ENCODE measurements at places on chromosomes 12 and 14. TPM values are rescaled to one million over a fixed set of nuclear protein-coding genes. Genes with fewer than 3 reads are reported as not detected.
A peak's percentile ranks its signal among the peaks of the same experiment; 100 is the strongest.

RBP5 gene
- total RNA-seq: not detected

LMNTD1 gene
- 0.13 TPM for total RNA-seq

CCDC177 gene
- total RNA-seq: not detected

GLS2 gene
- not detected for total RNA-seq

CYP46A1 gene
- total RNA-seq: 0.22 TPM

TAS2R42 gene
- total RNA-seq: not detected

DNA sequence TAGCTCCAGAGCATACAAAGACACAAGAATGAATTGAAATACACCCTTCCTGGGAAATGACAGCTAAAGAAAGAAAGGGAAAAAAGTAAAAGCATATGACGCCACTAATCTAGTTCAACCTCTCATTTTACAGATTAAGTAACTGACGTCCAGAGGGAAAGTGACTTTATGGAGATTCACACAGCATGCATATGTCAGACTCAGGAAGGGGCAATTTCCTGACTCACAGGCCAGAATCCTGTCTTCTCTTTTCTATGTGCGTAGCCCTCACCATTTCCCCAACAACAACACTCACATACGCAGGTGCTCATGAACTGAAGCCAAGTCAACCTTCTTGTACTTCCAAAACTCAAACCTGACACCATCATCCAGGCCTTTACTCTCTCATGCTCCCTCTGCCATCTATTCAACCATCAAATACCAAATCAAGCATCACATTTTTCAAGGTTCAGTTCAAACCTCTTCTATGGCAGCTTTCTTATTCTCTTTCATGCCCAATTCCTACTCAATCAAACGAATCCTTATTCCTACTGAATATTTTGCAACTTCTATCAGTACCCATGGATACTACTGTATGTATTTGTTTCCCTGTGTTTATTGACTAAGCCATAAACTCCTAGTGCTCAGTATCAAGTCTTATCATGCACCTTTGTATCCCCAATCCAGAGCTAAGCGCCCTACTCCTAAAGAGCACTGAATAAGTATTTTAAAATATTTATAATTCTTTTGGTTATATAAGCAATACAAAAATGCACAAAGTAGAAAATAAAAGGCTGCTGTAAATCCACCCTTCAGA, 52.8 kb downstream of the STXBP6 start:
- DNase-seq: no peak

DNA sequence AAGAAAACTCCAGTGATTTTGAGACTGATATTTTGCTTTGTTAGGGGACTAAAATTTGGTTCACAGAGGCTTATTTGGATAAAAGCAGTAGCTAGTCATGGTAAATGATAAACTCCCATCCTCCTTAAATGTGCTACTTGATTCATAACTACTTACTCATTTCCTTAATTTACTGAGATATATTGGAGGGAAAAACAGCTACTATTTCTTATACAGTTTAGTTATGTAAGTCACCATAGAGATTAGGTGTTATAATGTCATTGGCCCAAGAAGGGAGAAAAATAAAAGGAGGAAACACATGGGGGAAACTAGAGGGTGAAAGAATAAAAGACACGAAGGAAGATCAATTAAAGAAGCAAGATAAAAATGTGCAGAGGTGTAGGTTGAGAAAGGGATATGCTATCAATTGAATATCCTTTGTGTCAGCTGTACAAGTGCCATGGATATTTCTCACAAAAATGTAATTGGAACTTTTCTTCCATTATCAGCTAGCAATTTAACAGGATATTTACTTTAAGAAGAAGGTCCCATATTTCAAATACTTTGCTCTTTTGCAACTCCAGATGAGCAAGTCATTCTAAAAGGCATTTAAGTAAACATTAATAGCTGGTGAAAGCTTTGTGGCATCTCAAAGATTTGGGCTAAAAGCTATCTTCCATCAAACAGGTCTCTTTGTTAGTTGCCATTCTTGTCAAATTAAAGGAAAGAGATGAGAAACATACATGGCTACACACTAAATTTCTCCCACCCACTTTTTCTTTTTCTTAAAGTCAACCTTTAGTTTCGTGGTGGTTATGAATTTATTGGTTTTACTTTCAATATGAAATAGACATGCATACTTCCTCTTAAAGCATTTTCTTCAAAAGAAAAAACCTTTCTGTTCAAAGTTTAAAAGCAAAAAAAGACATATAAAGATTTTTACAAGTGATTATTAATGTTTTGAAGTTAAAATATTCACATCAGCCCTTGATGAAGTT, 439.5 kb downstream of the CCER1 start:
- DNase-seq: peak; percentile 40

DNA sequence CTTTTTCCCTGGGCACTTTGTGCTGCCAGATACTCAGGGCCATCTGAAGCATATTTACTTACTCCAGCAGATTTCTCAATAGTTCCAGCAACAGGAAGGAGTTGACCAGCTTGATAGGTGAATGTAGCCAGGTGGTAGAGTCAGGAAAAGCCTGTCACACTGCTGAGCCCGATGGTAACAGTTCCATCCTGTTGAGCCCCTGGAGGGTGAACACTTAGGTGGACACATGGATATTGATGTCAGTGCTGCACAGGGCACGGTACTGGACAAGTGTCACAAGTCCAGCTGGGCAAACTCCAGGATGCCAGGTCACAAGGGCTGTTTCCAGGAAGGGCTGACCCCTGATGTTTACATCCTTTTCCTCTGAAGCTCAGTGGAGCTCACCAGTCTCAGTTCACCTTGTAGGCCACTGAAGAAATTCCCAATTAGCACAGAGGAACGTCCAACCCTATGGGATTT, 2.3 kb upstream of the SMOC1 start:
- no peak for DNase-seq

- no peak for DNase-seq
Measured at GRCh38 chr12:71164568-71165197, 6.9 kb upstream of the TSPAN8 start.

DNA sequence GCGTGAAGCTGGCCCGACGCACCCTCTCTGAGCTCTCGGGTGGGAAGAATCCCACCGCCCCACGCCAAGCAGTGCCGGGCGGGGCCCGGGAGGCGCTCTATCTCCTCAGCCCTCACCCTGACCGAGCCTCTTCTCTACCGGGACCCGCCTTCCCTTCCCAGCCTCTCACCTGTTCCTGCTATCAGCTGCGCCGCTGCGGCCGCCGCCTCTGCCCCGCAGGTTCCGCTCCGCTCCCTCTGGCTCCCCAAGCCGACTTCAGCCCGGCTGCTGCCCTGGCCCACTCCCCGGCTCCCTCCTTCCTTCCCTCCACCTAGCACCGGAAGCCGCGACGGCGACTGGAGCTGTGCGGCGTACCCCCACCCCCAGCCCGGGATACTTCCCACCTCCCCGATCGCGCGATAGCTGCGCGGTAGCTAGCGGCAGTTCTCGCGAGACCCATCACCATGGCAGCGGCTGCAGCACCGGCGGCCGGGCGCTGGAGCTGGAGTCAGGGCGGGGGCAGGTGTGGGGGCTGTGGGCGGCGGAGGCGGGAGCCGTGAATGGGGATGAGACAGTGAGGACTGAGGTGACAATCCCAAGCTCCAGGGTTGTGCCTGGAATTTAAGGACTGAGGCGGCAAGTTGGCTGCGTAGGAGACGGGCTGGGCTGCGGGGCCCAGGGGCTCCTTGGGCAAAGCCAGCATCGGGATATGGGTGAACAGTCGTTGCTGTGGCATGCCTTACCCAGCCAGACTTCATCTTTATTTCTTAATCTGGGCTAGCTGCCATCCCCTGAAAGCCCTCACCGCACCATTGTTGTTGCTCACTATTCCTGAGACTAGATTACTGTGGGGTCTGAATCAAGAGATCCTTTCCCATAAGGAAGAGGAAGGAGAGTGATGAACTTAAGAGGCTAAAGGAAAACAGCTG, at the start of gene ARF3:
TSS of gene ARF3 (minus strand) at position 347 of the 908 bp plus-strand sequence. CDS start 16,392 bp downstream, outside the sequence.
- peak; percentile 98 for DNase-seq

DNA sequence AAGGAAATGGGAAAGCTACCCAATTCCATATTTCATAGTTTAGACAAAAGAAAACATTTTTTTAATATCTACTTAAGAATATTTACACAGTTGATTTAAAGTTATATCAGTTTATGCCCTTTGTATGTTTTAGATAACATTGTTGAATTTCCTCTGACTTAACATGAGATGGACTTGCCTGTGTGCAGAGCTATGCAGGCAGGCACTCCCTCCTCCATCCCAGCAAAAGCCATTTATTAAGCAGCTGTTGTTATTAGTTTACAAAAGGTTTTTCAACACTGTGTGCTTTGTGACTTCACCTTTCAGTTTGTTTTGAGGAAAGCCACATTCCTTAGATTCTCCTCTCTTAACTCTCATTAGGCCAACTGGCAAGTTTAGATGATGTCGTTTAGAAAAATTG, 337.5 kb upstream of the PDE3A start:
- no peak for DNase-seq

DNA sequence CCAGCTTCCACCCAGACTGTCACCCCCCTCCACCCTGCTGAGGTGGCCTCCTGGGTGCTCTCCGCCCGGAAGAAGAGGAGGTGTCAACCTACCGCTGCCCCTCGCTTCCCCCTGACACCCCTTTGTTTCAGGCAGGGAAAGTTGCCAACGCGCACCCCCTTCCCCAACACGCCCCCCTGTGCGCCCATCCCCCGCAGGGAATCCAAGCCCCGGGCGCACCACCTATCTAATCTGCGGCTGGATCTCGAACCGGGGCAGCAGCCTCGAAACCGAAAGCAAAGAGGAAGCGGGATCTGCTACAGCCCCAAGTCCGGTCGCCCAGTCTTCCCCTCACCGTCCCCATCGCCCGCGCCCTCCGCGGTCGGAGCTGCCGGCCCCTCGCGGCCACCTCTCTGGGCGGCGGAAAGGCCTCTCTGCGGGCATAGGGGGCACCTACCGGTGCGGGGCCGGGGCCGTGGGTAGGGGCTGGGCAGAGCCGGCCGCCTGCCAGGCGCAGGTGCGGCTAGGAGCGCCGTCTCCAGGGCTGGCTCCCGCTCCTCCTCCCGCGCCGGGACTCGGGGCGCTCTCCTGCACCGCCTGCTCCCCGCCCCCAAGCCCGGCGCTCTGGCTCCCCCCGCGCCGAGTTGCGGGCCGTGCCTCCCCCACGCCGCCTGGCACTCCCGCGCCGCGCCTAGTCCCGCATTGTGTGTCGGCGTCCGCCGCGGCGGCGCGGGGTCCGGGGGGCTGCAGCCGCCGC, 18.3 kb upstream of the PLEKHH1 start:
- DNase-seq: peak; percentile 76

- no peak for DNase-seq
Measured at GRCh38 chr12:19014240-19014639, 115.3 kb upstream of the PLEKHA5 start.

DNA sequence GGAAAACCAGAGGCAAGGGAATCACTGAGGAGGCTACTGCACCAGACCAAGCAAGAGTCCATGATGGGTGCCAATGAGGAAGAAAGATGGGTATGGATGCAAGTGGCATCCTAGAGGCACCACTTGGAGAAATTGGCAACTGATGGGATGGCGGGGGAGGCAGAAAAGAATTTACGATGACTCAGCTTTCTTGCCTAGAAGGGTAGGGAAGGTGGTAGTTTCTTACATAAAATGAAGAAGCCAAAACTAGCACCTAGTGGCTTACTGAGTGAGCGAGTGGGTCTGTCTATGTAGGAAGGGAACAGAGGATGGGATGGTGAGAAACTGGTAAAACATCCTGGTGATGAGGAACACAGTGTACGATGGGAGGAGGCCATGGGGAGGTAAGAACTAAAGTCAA, 80.8 kb downstream of the CIT start:
- no peak for DNase-seq

DNA sequence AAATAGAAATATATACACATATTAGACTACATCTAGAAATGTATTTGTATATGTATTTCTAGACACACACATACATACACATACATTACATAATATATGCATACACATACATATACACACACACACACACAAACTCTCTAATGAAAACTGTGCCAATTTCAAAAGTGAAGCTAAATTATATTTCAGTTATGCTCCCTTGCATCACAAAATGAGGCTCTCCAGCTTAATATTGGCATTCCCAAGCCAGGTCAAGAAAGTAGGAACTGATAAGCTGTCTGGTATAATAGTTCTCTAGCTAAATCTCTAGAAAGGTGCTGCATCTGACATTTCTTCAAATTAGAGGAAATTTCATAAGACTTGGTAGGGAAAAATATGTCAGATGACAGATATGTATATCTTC, 56.9 kb downstream of the GARIN6 start:
- no peak for DNase-seq

GRCh38 chr12:4579305-4580102, 17.5 kb downstream of the DYRK4 start:
- DNase-seq: peak; percentile 47

- peak; percentile 63 for DNase-seq
Measured at GRCh38 chr14:22484632-22485031, 104.4 kb downstream of the DAD1 start.

DNA sequence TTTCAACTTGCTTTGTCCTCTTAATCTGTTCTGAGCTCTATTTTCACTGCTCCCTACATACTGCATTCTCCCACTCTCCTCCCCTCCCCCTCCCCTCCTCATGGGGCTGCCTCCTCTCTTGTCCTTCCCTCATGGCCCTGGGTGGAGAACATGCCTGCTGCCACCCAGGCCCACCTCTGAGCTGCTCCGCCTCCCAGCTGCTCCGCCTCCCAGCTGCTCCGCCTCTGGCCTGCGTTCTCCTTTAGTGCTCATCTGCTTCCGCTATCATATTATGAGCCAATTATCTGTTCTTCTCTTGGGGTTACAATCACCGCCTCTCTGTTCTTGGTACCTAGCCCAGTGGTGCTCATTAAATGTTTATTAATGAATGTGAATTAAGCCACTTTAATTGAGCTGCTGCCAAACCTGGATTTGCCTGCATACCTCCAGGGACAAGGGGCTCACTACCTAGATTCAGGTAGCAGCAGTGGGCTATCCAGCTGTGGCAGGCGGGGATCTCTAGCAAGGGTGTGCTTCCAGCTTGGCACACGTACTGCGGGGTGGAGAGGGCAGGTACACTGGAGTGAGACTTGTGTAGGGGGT, 32.0 kb upstream of the FAM181A start:
- no peak for DNase-seq

DNA sequence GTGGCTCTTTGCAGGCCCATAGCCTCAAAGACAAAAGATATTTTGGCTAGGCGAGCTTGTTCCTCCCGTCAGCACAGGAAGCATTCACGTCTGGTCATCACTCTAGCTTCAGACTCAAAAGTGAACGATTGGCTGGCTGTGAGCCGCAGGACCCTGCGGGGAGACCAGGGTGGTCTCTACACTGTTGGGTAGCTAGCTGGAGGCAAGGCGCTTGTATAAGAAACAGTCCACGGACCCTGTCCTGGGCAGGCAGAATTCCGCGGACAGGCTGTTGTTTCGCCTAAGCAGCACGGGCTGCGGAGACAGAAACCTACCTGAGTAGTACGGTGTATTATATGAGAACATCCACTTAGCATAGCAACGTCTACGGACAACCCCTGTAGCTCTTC, 29.6 kb downstream of the WBP11 start:
- no peak for DNase-seq

GRCh38 chr14:70893858-70894291, 13.4 kb upstream of the PCNX1 start:
- DNase-seq: no peak

GRCh38 chr14:96538097-96538989, 36.2 kb downstream of the PAPOLA start:
- DNase-seq: peak; percentile 18
